ENCODE measurements at places on chromosomes 1 and 21. TPM values are rescaled to one million over a fixed set of nuclear protein-coding genes. Genes with fewer than 3 reads are reported as not detected.
A peak's percentile ranks its signal among the peaks of the same experiment; 100 is the strongest.

- no peak overlapping the region for H3K27ac ChIP-seq
- H3K36me3 ChIP-seq, result peaks cover 52% of the 10 kb centered on the region
- no peak for DNase-seq
- H3K27me3 ChIP-seq, result no peaks in the 10 kb centered on the region
Measured at GRCh38 chr21:32475162-32475812, 62.8 kb downstream of the EVA1C start.

DNA sequence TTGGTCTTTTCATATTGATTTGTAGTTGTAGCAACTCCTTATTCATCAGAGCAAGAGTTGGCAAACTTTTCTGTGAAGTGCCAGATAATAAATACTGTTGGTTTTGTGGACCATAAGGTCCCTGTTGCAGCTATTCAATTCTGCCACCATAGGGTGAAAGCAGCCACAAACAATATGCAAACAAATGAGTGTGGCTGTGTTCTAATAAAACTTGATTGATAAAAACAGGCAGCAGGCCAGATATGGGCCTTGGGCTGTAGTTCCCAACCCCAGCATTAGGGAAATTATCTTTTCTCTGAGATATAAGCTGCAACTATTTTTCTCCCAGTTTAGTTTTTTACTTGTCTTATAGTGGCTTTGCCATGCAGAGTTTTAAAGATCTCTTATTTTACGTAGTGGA lies 469.2 kb downstream of the SMYD3 start:
- no peak overlapping the region for H3K4me3 ChIP-seq
- no peak overlapping the region for H3K27ac ChIP-seq
- H3K27me3 ChIP-seq, result no peaks in the 10 kb centered on the region
- H3K36me3 ChIP-seq, result no peaks in the 10 kb centered on the region
- no peak for DNase-seq

GRCh38 chr21:15057285-15057684 lies 7.5 kb downstream of the NRIP1 start:
- no peak for DNase-seq
- H3K4me3 ChIP-seq, result no peak overlapping the region
- no peak overlapping the region for H3K27ac ChIP-seq
- H3K36me3 ChIP-seq, result no peaks in the 10 kb centered on the region
- H3K4me1 ChIP-seq, result peaks cover 59% of the 10 kb centered on the region
- H3K27me3 ChIP-seq, result no peaks in the 10 kb centered on the region

DNA sequence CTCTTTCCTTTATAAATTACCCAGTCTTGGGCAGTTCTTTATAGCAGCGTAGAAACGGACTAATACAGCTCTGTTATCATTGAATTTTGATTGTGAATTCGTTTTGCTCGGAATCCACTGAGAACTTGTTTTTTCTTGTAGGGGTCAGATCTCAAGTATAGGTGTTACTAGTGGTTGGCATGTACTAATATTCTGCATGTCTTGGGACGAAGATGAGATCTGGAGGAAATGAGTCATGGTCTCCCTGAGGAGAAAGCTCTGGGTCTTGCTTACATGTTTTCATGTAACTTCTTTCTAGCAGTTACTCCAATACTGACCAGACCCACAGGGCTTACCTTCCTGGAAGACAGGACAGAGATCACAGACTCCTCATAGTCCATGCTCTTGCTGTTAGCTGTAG lies 30.3 kb downstream of the ZSCAN20 start:
- no peak overlapping the region for H3K4me3 ChIP-seq
- H3K36me3 ChIP-seq, result no peaks in the 10 kb centered on the region
- no peaks in the 10 kb centered on the region for H3K27me3 ChIP-seq
- DNase-seq, result no peak
- H3K27ac ChIP-seq, result no peak overlapping the region

DNA sequence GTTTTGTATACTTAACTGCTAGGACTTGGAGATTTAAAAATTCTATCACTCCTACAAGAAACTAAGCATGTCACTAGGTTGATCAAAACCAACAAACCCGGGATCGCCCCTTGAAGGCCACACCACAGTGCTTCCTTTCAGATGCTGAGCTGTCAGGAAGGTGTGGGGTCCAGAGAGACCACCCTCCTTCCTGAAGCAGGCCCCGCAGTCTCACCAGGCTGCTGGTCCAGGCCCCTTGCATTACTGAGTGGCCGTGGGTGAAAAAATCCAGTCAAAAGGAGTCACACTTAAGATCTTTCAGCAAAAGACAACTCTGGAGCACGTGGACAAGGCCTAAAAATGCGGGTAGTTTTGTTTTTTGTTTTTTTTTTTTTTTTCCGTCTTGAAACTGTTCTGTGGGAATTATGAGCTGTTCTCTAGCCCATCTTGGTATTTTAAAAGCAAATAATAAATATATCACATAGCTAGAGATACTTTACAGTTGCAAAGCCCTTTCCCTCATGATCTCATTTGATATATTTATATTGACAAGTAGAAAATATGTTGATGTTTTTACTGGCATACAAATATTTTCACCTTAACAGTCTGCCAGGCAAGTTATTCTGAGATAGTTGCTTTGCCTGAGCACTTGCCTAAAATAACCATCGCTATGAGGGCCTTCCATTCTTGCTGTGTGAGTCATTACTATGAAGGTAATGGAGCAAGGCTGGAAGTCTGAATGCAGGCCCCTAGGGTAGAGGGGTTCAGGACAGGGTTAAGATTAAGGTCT lies 73.1 kb upstream of the EDEM3 start:
- no peaks in the 10 kb centered on the region for H3K27me3 ChIP-seq

DNA sequence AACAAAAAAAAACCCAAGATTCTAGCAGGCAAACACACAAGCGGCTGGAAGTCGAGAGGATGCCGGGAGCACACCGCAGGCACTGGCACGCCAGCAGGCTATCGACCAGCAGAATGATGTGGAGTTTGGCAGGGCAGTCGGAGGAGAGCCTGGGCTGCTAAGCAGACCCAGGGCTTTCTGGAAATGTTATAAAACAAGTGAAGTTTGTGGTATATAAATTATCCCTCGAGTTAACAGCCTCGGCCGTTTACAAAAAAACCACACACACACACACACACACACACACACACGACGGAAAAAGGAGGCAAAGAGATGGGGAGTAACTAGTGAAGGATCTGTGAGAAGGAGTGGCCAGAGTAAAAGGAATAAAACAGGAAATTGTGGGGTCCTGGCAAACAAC lies 87.2 kb upstream of the IVNS1ABP start:
- DNase-seq, result peak; percentile 11
- no peak overlapping the region for H3K4me3 ChIP-seq
- no peak overlapping the region for H3K27ac ChIP-seq
- H3K4me1 ChIP-seq, result peaks cover 12% of the 10 kb centered on the region
- H3K27me3 ChIP-seq, result no peaks in the 10 kb centered on the region
- no peaks in the 10 kb centered on the region for H3K36me3 ChIP-seq

DNA sequence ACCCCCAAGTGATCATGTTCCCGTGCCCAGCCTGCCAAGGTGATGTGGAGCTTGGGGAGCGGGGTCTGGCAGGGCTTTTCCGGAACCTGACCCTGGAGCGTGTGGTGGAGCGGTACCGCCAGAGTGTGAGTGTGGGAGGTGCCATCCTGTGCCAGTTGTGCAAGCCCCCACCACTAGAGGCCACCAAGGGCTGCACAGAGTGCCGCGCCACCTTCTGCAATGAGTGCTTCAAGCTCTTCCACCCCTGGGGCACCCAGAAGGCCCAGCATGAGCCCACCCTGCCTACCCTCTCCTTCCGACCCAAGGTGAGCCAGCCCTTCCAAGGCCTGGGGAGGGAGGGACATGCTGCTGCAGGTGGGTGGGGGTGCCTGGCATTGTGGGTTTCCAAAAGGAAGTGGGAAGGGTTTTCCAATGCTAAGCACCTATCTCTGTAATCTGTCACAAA lies 2.3 kb downstream of the TRIM46 start:
- no peak for DNase-seq
- peaks cover 39% of the 10 kb centered on the region for H3K4me1 ChIP-seq
- no peak overlapping the region for H3K4me3 ChIP-seq
- peaks cover 8% of the 10 kb centered on the region for H3K36me3 ChIP-seq

- DNase-seq, result no peak
- H3K36me3 ChIP-seq, result peaks cover 89% of the 10 kb centered on the region
- no peaks in the 10 kb centered on the region for H3K27me3 ChIP-seq
- H3K4me3 ChIP-seq, result no peak overlapping the region
- H3K27ac ChIP-seq, result no peak overlapping the region
- no peaks in the 10 kb centered on the region for H3K4me1 ChIP-seq
Measured at GRCh38 chr1:15501208-15502032, 22.6 kb downstream of the CASP9 start.

DNA sequence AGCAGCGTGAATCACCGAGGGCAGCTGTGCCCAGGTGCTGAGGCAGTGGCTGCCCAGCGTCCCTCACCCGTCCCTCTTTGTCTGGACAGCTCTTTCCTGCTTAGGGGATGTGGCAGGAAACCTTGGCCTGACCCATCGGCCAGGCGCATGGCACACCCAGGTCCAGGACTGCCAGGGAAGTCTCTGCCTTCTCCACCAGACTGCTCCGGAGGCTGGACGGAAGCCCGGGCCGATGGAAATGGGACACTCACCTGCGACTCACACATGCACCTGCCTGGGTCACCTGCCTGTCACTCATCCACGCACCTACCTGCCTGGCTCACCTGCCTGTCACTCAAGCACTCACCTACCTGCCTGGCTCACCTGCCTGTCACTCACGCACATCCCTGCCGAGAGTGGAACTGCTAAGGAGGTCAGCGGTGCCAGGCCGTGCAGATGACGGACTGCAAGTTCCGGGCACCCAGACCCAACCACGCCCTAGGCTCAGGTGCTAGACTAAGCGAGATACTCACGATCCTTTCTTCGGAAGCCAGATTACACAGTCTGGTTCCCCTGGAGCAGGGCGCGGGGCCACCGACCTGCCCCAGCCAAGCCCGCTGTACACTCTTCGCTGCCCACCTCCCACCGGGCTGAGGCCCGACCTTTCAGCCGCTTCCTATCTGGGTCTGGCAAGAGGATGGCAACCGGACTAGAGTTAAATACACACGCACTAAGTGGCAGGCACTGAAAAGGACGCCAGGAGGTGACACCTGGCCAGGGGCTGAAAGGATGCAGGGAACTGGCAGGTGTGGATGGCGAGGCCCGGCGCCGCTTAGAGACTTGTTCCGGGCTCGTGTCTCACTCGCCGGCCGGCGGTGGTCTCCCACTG lies 1.1 kb downstream of the UBE2J2 start:
- H3K27me3 ChIP-seq, result no peaks in the 10 kb centered on the region
- peak overlapping the region; percentile 87 for H3K27ac ChIP-seq
- DNase-seq, result no peak
- no peaks in the 10 kb centered on the region for H3K4me1 ChIP-seq

- peaks cover 50% of the 10 kb centered on the region for H3K36me3 ChIP-seq
- H3K4me3 ChIP-seq, result no peak overlapping the region
- no peak overlapping the region for H3K27ac ChIP-seq
- DNase-seq, result no peak
- no peaks in the 10 kb centered on the region for H3K27me3 ChIP-seq
Measured at GRCh38 chr21:44969066-44969670, 29.3 kb downstream of the SLX9 start.

PPP1R15B gene
- 42.9 TPM for total RNA-seq

B4GALT2 gene
- 18.2 TPM for total RNA-seq

MPZ gene
- total RNA-seq, result 570 TPM

Measured in tibial nerve (tissue), 4 donors.